CD4-positive, CD25-positive, alpha-beta regulatory T cell (primary cell): ENCODE measurements at places on chromosomes 7 and 10.

- no peak for DNase-seq
Measured at GRCh38 chr7:64877714-64878610, 25.1 kb upstream of the ZNF273 start.

- no peak for DNase-seq
Measured at GRCh38 chr10:49560526-49560925, 21.6 kb upstream of the ERCC6 start.

GRCh38 chr10:122279725-122280141 lies 8.6 kb downstream of the BTBD16 start:
- no peak for DNase-seq

GRCh38 chr7:129779602-129780256 lies 168.2 kb downstream of the NRF1 start:
- no peak for DNase-seq

DNA sequence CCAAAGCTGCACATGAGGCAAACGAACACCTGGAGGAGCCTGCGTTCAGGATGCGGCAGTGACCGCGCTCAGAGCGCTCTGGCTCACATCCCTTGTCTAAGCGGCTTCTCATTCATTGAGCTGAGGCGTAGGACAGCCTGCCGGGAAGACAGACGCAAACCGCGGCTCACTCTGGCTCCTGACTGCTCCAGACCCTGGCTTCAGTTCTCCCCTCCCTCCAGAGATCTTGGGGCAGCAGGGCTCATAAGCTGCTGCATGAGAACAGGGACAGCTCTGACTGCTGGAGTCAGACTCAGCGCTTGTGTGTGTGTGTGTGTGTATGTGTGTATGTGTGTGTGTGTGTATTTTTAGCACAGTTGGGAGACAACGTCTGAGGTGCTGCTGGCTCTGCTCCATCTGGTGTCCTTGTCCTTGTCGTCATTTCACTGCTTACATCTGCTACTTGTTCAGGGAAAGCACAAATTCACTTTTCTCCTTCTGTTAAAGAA lies 15.8 kb upstream of the LYZL2 start:
- DNase-seq: no peak

- DNase-seq: peak; percentile 61
Measured at GRCh38 chr7:108497082-108497725, 28.7 kb downstream of the PNPLA8 start.

DNA sequence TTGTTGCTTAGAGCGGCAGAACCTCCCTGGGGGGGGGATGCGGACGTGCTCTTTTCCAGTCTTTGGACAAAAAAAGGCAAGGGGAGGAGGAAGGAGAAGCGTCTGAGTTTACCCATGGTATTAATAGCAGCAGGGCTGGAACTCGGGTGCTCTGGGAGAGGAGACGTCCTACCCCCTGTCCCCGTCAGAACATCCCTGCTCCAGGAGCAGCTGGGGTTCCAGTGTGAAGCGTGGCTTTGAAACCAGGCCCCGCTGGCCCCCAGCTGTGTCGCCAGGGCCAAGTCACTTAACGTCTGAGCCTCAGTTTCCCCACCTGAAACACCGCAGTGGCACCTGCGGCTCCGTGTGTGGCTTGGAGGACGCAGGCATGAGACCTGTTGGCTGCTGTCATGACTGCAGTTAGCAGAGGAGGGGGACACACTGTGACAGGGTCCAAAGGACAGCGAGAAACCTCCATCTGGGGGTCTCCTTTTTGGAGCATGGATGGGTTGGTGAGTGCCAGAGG lies 1.4 kb downstream of the AMZ1 start:
- no peak for DNase-seq

GRCh38 chr10:106775127-106775526 lies 389.4 kb downstream of the SORCS1 start:
- DNase-seq: no peak

DNA sequence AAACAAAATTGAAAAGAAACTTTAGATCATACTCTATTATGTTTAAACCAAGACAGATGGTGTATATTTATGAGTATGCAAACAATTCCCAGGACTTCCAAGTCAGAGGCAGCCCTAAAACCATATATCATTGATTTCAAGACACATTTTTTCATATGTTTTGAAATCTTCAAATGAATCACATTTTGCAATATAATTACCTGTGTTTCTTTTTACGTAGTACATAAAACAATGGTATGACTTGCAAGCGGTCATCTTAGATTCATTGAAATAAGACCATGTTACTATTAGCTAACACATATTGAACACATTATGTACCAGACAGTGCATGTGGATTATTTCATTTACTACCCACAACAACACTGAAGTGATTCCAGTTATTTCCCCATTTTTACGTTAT lies 14.9 kb downstream of the SMURF1 start:
- DNase-seq: no peak

- no peak for DNase-seq
Measured at GRCh38 chr10:133488354-133488753, 34.6 kb downstream of the SCART1 start.

DNA sequence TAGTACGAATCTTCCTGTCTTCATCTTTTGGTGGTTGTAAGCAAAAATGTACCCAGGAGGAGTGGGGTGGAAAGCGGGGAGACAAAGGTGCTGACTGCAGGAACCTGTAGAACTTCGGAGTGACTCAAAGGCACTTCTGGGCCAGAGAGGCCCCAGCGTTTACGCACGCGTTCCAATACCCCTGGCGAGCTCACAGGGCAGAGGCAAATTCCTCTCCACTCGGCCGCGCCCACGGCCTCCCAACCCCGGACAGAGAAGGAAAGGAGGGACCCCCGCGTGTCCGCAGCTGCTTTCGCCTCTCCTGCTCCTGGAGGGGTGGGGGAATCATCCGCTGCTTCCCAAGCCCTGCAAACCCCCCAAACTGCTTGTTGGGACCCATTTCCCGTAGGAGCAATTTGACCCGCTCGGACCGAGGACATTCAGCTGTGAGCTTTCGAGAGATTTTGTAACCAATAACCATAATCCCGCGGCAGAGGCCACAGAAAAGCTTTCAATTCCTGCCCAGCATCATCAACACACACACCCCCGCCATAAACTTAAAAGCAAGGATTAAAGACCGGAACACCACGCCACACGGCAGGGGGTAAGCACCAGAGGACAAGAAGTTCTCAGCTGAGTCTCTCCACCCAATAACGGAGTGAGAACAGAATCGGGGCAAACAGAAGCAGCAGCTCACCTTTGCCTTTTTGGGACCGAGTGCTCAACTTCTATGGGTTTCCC lies 2.3 kb downstream of the IGF2BP3 start:
- DNase-seq: peak; percentile 35

GRCh38 chr7:28921822-28922221 lies 36.3 kb downstream of the TRIL start:
- DNase-seq: peak; percentile 49

GRCh38 chr10:16799621-16800020 lies 17.6 kb downstream of the RSU1 start:
- no peak for DNase-seq
